ENCODE measurements at places on chromosomes 6 and 20.

GRCh38 chr20:52963131-52963530 is 9.0 kb upstream of the TSHZ2 start:
- no peak for DNase-seq

DNA sequence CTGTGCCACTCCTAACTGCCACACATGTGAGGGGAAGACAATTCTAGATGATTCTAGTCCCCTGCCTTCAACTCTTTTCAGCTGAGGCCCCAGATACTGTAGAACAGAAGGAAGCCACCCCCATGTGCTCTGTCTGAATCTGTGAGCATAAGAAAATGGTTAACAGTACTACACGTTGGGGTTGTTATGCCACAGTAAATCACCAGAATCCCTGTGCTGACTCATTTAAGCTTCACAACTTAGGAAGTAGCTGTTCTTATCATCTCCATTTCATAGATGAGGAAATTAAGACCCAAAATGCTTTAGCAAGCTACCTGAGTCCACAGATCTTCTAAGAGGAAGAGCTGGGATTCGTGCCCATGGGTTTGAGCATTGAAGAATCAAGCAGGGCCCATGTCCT is 27.4 kb upstream of the SCRT2 start:
- no peak for DNase-seq

DNA sequence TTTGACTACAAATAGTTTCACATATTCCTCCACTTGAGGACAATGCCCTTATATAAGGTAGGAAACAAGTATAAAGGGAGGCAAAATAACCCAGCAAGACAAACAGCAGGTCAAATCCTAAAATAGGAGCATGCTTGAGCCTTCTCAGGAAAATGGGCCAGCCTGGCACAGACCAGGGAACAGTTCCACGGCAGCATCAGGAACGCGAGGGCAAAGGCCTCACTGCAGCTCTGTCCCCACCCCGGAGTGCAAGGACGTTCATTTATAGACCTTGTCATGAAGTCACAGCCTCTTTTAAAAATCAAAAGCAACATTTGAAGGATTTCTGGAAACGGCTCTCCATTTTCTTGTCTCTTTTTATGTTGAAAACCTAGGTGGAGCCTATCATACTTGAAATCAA is 17.1 kb downstream of the PDE10A start:
- DNase-seq = no peak

DNA sequence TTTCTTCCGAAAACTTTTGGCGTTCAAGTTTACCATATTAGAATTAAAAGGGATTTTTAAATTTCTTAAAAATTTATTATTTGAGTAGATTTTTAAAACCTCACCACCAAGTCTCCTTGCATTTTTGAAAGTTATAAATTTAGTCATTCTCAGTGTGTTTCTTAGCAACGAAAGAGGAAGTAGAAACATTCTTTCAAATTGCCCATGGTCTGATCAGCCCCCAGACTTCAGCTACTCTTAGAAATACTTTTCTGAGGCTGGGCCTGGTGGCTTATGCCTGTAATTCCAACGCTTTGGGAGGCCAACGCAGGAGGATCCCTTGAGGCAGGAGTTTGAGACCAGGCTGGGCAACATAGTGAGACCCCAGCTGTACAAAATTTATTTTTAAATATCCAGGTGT is 15.1 kb upstream of the RTF2 start:
- DNase-seq = peak; percentile 53

DNA sequence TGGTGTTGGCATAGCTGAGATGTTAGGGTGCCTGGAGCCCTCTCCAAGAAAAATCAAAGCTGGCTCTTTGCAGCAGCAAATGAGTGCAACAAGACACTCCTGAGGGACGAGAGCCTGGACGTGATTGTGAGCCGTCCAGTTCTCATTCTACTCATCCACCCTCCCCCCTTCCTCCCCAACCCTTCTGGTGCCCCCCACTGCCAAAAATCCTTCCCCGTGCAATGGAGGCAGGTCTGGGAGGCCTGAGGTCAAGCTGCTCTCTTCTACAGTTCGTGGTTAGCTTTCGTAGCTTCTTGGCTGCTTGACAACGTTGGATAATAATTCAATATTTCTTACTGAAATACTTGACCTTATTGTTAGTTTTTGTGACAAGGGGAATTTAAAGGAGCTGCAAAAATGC is 185.3 kb upstream of the SUPT3H start:
- DNase-seq = no peak

- DNase-seq = no peak
Observed at GRCh38 chr6:26045928-26046368, 41.3 kb upstream of the HFE start.

- DNase-seq = peak; percentile 16
Observed at GRCh38 chr20:36344517-36345132, 38.5 kb downstream of the DLGAP4 start.

GRCh38 chr6:74434171-74434570 is 738.2 kb downstream of the CD109 start:
- DNase-seq = no peak

DNA sequence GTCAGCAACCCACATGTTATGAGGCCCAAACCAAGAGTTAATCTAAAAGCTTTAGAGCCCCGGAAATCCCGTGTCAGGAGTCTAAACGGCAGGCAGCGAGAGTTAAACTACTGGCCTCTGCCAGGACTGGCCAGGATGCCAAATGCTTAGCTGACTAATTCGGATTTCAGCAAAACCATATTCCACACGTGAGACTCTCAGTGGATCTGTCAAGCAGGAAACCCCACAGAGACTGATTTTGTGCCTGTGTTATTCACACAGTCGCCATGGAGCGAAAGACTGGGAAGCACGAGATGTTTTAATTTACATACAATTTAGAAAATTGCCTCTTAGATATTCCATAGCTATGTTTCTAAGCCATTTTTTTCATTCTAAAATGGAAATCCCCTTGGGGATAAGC is 152.9 kb downstream of the RNASET2 start:
- DNase-seq = no peak

DNA sequence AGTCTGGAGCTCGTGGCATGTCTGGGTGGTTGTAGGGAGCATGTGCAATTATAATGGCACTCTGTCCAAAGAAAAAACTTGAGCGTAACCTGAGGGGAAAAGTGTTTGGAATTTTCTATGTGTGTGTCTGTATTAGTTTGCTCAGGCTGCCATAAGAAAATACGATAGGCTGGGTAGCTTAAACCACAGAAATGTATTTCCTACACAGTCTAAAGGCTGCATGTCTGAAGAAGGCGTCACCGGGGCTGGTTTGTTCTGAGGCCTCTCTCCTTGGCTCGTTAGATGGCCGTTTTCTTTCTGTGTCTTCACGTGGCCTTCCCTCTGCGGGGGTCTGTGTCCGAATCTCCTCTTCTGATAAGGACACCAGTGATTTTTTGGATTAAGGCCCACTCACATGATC is 59.0 kb downstream of the IGF2R start:
- DNase-seq = no peak

GRCh38 chr6:28884423-28885131 is 39.2 kb downstream of the TRIM27 start:
- peak; percentile 38 for DNase-seq

DNA sequence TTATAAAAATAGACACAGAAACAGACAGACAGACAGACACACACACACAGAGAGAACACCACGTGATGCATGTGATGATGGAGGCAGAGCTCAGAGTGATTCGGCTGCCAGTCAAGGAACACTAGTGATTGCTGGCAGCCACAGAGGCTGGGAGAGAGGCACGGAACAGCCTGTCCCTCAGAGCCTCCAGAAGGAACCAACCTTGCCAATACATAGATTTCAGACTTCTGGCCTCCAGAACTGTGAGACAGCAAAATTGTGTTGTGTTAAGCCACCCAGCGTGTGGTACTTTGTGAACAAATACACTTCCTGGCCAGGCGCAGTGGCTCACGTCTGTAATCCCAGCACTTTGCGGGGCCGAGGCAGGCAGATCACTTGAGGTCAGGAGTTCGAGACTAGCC is 9.5 kb upstream of the PARD6B start:
- DNase-seq = no peak

DNA sequence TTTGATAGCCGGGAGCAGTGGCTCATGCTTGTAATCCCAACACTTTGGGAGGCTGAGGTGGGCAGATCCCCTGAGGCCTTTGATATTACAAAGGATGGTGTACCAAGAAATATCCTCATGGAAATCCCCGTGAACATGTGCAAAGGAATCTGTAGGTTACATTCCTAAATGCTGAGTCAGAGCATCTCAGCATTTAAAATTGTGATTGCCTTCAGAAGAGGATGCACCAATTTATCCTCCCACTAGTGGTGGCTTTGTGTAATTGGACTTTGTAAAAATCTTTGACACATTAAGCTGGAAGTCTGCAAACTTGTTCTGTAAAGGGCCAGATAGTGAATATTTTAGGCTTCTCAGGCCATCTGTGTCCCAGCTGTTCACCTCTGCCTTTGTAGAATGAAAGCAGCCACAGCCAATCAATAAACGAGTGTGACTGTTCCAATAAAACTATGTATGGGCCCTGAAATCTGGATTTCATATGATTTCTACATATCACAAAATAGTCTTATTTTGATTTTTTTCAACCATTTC is 11.8 kb downstream of the TMEM14B start:
- peak; percentile 36 for DNase-seq

DNA sequence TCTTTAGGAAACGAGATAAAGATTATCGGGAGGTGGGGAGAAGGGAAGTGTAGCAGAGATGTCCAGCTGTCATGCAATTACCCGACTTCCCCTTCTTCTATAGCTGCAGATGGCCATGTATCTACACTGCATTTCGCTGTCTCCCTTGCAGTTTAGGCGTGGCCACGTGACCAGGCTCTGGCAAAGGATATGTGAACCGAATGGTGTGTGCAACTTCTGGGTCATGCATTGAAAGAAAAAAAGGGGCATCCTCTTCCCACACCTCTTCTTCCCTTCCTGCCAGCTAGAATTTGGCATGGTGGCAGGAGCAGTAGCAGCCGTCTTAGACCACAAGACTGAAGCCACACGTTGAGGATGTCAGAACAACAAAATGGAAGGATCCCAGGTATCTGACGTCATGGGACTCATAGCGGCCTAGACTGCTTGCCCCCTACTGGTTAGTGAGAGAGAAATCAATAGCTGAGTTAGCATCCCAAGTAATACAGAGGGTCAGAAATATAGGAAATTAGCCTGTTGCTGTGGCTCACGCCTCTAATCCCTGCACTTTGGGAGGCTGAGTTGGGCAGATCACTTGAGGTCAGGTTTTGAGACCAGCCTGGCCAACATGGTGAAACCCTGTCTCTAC is 32.8 kb downstream of the TCF15 start:
- no peak for DNase-seq

DNA sequence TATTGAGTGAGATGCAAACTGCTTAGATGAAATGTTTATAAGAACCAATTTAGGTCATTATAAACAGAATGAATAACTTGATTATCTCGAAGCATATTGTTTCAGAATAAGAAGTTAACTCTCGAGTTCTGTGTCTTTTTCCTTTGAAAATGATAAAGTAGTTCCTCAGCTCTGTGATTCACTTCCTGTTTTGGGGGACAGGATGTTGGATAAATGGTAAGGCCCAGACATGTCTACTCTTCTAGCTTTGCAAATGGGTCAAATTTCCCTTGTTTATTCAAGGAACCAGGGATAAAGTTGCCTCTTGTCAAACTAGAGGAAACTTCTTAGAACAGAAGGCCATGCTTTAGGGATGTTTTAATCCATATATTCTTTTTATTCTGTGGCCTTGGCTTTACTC is 246.9 kb downstream of the SOX4 start:
- DNase-seq = no peak

DNA sequence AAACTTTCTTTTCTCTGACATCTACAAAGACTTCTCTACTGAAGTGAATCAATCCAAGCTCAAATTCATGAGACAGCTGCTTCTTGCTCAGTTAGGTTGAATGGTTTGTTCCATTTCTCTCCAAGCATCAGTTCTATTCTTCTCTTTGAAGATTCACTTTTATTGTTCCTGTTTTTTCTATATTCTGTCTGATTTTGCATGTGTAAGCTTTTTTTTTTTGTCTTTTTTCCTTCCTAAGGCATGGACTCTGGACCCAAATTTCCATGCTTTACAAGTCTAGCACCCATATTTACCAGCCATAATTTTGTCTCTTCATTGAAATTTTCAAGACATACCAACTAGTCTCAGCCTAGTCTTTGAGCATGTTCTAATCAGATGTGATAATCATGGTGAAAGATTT is 25.9 kb upstream of the STXBP5 start:
- DNase-seq = no peak

DNA sequence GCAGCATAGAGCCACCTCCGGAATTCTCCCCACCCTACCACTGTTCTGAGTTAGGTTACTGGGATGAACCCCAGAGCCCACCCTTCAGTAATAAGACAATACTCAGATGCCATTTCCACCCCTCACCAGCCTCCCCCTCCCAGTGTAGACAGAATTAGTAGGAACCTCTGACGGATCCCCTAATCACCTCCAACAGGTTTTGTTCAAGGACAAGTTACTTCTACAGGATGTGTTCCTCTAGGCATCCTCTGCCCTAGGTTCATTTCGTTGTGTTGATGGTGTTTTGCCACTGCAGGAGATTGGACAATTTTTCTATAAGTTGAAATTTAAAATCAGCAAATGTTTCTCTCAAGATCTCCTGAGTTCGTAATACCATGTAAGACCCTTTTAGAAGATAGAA is 22.8 kb downstream of the PLEKHG1 start:
- no peak for DNase-seq

All from B cell (primary cell).